ENCODE measurements at places on chromosomes 6 and 20. TPM values are rescaled to one million over a fixed set of nuclear protein-coding genes. Genes with fewer than 3 reads are reported as not detected.

The TRIM40 gene
- total RNA-seq: not detected

The ENPP3 gene
- total RNA-seq: 2.3 TPM

The OPN5 gene
- not detected for total RNA-seq

The GPX5 gene
- not detected for total RNA-seq

The VSTM2L gene
- 0.82 TPM for total RNA-seq

The KAT14 gene
- 19.1 TPM for total RNA-seq

The FOXQ1 gene
- total RNA-seq: 6.4 TPM

The LYRM2 gene
- total RNA-seq: 26.4 TPM

The TREM2 gene
- total RNA-seq: not detected

Measured in tongue (tissue), 3 donors.